K562 (cell line): ENCODE measurements at places on chromosomes 3 and 15. TPM values are rescaled to one million over a fixed set of nuclear protein-coding genes. Genes with fewer than 3 reads are reported as not detected.
A peak's percentile ranks its signal among the peaks of the same experiment; 100 is the strongest.

The KIF15 gene
- total RNA-seq = 24.5 and 25.8 TPM in 2 replicates

The CTXN2 gene
- total RNA-seq = not detected in 2 replicates

The TGM4 gene
- total RNA-seq = not detected in 2 replicates

The ACOX2 gene
- total RNA-seq = not detected in 2 replicates

DNA sequence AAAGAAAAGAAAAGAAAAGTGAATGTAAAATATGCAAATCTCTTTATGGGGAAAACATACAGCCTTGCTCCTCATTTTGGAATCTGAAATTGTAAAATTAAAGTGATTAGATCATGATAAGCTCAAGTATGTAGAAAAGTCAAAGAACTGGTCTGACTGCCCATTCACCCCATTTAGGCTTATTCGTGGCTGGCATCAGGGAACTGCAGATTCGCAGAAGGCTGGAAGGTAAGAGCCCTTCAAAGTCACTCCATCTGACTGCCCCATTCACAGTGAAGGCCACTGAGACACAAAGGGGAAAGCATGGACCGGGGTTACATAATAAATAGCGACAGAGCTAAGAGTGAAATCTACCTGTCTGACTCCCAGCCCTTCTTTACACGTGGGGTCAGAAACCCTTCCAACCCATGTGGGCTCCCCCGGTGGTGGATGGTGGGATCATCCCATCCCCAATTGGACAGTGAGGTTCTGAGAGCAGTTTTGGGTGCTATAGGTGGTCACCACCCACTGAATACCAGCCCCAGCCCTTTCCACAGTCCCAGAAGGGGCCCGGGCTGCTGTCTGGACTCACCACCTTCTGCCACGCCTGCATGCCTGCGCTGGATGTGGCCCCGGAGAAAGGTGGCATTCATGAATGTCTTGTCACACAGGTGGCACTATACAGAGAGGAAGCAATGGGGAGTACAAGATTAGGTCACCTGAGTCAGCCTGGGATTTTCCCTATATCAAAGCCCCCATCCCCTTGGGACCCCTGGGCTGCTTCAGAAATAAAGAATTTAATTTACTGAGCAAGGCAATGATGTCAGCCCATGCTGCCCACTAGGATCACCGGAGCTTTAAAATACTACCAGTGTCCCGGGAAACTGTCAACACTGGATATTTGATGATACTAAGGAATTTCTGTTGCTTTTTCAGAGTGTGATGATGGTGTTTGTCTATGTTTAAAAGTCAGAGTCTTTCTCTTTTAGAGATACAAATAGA lies 17.9 kb downstream of the DZIP1L start:
- no peak for DNase-seq

GRCh38 chr3:9590282-9590791 lies 36.7 kb upstream of the LHFPL4 start:
- peak; percentile 21 for DNase-seq

- peak; percentile 20 for DNase-seq
These were observed 7.0 kb upstream of the RNF111 start for GRCh38 chr15:58980351-58980939.

GRCh38 chr15:70875001-70875782 lies 17.0 kb downstream of the THAP10 start:
- no peak for DNase-seq

- no peak for DNase-seq
These were observed 97.1 kb downstream of the B3GALNT1 start for GRCh38 chr3:161008086-161008485.

DNA sequence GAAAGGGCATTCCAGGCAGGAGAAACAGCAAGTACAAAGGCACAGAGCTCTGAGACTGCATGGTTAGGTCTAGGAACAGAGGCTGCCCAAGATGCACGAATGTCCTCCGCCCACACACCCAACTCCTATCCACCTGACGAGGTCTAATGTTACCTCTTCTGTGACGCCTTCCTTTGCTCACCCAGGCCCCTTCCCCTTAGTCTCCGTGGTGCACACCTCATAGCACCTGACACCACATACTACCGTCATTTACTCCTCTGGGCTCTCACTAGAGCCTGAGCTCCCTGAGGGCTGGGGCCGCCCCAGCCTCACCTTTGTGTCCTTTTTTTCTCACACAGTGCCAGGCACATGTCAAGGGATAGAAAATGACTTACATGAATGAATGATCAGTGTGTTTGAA lies 31.0 kb upstream of the RASGRF1 start:
- no peak for DNase-seq

DNA sequence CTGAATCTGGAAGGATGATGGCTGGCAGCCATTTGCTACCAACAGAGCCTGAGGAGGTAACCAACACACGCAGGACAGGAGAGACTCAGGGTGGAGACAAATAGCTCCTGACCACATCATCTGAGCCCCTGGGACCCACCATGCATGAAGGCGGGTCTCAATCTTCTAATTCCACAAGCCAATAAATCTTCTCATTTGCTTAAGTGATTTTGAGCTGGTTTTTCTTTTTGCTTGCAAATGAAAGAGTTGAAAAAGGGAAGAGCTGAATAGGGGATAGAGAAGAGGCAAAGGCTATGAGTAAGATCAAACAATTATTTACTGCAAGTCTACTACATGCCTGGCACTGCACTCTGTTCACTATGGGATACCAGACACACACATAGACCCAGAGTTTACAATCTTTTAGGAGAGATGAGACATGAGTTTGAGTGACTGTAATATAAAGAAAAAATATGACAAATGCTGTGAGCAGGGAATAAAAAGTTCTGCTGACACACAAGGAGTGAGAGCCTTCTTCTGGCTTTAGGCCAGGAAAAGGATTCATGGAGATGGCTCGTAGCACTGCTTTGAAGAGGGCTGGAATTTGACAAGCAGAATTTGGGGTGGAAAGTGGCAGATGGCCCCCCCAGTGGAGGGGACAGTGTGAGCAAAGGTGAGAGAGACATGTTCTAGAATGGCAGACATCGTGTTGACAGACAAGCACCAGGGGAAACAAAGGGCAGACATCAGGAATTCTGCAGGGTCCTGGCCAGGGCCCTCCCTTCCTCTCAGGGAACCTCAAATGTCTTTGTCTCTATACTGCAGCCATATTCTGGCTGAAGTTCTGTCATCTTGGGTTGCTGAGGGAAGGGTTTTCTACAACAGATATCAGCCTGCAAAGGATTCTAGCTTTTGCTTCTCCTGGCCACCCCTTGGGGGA lies 69.8 kb upstream of the WNT5A start:
- DNase-seq = no peak

DNA sequence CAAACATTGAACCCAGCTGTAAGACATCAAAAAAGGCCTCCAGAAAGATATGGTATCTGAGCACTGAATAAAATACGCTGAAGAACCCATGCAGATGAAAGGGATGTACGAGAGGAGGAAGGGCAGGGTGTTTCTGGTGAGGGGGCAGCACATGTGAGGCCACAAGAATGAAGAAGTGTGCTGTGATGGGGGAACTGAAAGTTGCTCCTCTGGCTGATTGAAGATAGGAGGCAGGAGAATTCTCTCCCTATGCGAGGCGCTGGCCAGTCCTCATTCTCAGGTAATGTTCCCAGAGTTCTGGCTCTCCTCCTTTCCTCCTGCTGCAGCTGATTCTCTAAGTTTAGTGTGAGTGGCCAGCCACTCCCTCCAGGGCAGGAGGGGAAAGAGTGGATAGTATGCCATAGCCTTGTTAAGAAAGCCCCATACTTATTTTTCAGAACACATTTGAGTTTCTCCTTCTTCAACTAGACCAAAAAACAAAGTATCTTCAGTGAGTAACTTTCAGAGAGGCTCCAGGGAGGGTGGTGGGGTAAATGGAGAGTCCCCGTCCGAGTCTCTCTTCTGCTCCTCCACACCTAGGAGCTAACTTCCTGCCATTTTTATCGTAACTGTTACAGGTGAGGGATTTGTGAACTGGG lies 26.9 kb upstream of the MYO1E start:
- DNase-seq = no peak

GRCh38 chr15:97989299-97989698 lies 28.8 kb downstream of the ARRDC4 start:
- no peak for DNase-seq

DNA sequence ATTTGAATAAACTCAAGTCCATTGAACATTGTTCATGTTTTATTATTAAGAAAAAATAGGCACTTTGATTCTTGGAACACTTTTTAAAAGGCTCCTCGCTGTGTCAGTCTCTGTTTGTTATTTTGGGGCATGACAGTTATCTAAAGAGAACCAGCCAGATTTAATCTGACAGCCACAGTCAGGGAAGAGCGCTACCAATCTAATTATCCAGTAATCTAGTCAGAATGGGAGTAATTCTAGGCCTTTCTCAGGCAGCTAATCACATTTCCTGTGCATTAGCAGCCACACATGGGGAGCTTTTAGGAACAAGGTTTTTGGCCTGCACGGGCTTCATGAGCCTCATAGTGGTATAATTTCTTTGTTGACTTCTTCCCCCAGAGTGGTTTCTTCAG lies 362.2 kb downstream of the RBMS3 start:
- no peak for DNase-seq

- no peak for DNase-seq
These were observed 368.0 kb upstream of the AGTR1 start for GRCh38 chr3:148329481-148330235.

DNA sequence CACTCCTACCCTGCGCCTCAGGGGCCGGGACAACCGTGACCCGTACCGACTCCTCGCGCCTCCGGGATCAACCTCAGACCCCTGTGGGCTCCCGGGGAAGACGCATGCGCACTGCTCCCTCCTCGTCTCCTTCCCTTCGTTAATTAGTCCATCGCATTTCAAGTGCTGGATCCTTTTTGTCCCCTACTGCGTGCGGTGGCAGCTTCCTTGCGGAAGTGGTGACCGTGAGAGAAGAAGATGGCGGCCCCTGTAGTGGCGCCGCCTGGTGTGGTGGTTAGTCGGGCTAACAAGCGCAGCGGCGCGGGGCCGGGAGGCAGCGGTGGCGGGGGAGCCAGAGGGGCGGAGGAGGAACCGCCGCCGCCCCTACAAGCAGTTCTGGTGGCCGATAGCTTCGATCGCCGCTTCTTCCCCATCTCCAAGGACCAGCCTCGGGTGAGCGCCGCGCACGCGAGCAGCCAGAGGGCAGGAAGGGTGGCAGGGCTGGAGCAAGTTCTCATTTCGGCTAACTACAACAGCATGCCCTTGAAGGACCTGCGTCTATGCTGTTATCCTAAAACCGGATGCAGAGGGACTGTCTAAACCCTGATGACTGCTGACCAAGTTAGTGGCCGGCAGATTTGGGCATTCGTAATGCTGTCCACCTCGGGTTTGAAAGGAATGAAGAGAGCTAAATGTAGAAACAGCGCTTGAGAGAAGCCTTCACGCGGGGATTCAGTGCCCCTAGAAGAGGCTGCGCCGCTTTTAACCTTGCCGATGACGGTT lies at the start of gene EIF2B5:
EIF2B5 (plus strand) TSS at position 210 of the 762 bp plus-strand sequence; CDS start at position 238, 28 bp downstream.
- peak; percentile 93 for DNase-seq
